Cortex of kidney (tissue), 1 donor: ENCODE measurements at places on chromosomes 7 and 10.

DNA sequence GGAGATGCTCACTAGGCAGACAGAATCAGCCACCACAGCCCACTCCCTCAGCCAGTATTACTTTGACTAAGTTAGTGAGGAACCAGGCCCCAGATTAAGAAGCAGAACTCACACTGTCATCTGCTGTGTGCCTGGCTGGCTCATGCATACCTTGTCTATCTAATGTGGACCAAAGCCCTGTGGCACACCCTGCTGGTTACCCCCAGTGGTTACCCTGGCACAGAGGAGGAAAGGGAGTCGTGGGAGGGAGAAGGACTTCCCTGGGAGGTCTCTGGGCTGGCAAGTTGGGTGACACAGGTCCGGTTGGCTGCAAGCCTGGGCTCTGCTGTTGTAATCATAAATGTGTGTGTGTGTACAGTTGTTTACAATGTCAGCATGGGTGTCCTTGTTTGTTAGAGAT is 7.5 kb upstream of the SH2D4B start:
- no peak for DNase-seq

DNA sequence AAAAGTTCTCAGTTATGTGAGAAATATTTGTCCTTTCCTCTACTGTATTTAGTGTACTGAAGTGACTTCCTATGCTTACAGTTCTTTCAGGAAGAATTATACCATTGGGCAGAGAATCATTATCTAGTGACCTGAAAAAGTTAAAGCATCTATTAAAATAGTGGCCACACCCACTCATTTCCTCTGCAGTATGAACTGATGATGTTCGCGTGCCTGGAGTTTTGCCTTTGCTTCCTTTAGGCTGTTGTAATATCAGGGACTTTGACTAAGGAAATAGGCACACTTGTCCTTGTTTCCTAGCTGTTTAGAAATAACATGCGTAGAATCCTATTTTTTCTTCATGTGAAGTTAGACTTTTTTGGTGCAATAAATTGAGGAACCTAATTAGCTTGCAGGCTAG is 100.7 kb downstream of the ZMYND11 start:
- no peak for DNase-seq

DNA sequence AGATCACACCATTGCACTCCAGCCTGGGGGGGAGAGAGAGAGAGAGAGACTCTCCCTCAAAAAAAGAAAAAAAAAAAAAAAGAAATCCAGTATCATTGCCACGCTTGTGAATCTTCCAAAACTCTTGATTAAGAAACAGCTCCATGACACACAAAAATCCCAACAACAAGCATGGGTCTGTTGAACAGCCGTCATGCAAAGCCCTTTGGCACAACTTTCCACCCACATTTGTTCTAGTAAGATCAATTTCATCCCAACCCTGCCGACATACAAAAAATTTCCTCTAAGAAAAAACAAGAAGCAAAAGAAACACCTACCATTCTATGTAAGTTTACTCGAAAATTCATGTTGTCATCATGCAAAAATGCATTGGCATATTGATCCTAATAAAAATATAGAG is 62.8 kb downstream of the ARMH3 start:
- no peak for DNase-seq

GRCh38 chr7:94426980-94427875 is 32.5 kb downstream of the COL1A2 start:
- DNase-seq = no peak

DNA sequence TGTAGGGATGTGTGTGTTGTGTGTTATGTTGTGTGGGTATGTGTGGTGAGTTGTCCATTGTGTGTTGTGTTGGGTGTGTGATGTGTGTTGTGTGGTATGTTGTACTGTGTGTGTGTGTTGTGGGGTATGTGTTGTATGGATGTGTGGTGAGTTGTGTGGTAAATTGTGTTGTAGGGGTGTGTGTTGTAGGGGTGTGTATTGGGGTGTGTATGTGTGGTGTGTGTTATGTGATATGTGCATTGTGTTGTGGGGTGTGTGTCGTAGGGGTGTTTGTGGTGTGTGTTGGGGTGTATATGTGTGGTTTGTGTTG is 97.8 kb upstream of the PODXL start:
- DNase-seq = no peak

DNA sequence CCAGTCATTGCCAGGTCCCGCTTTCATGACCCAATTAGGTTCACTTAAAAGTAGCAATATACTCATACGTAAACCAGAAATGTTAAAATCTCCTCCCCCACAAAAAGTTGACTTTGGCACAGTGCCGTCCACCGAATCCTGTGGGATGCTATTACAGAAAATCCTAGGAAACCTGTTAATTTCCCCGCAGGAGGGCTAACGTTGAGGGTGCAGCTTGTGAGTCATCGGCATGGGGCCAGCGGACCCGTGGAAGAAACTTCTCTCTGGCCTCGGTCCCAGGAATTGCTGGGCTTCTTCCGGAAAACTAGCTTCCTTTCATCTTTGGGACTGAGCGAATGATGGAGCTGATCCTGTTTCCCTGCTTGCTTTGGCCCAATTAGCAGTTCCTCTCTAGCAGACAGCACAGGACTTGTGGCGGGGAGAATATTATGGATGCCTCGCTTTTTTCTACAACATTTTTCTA is 13.5 kb downstream of the CRYGN start:
- DNase-seq = no peak

GRCh38 chr7:135320268-135320667 is 86.6 kb downstream of the STRA8 start:
- DNase-seq = no peak

- no peak for DNase-seq
Observed at GRCh38 chr7:28595076-28595475, 182.8 kb downstream of the CREB5 start.

- DNase-seq = no peak
Observed at GRCh38 chr10:8033812-8034465, 20.5 kb upstream of the GATA3 start.

GRCh38 chr10:65033957-65034356 is 1512.8 kb downstream of the REEP3 start:
- DNase-seq = no peak

DNA sequence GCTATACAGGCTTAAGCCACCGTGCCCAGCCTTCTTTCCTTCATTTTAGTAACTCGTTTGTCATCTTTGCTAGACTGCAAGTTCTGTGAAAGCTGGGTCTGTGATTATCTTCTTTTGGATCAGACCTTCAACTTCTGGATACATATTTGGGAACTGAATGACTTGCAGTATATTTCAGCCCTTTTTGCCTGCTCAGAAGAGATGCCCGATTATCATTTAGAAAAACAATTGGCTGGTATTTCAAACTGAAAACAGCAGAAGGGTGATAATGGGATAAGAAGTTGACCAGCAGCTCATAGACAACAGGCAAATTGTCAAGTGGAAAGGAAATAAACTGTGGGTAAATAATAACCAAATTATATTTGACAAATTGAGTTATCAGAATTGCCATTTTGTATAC is 14.6 kb downstream of the RSBN1L start:
- DNase-seq = no peak
